Activated naive CD4-positive, alpha-beta T cell treated with anti-CD3 and anti-CD28 coated beads, Interleukin-2, amount 50 U/mL, for 72 hours (primary cell): ENCODE measurements at places on chromosomes 4 and X. TPM values are rescaled to one million over a fixed set of nuclear protein-coding genes. Genes with fewer than 3 reads are reported as not detected.
A peak's percentile ranks its signal among the peaks of the same experiment; 100 is the strongest.

The PRKG2 gene
- 0.25 TPM for total RNA-seq

The SSX3 gene
- not detected for total RNA-seq

The LRRC66 gene
- total RNA-seq, result 0.19 TPM

The MAGEA6 gene
- total RNA-seq, result not detected

The FAM47A gene
- total RNA-seq, result not detected

The CYBB gene
- 0.06 TPM for total RNA-seq

The CDS1 gene
- 0.07 TPM for total RNA-seq

DNA sequence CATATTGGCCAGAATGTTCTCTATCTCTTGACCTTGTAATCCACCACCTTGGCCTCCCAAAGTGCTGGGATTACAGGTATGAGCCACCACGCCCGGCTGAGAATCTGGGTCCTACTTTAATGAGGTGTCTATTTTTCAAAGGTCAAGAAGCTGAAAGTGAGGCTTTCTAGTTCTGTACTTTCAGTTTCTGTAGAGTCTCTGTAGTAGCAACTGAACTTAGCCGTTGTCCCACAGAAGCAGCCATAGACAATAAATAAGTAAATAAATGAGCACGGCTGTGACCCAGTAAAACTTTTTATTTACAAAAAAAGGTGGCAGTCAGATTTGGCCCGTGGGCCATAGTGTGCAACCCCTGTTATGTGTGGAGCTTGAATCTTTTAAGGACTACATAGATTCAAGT, 92.0 kb downstream of the FNIP2 start:
- DNase-seq, result no peak

DNA sequence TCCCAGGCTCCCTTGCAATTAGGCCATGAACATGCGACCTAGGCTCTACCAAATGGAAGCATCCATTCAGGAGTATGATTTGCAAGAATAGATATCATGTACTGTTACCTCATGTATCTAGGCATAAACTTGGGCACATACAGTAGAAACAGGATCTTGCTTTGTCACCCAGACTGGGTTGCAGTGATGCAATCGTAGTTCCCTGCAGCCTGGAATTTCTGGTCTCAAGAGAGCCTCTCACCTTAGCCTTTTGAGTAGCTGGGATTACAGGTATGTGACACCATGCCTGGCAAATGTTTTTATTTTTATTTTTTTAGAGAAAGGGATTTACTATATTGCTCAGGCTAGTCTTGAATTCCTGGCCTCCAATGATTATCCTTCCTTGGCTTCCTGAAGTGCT, 994.2 kb downstream of the ADGRL3 start:
- DNase-seq, result no peak

DNA sequence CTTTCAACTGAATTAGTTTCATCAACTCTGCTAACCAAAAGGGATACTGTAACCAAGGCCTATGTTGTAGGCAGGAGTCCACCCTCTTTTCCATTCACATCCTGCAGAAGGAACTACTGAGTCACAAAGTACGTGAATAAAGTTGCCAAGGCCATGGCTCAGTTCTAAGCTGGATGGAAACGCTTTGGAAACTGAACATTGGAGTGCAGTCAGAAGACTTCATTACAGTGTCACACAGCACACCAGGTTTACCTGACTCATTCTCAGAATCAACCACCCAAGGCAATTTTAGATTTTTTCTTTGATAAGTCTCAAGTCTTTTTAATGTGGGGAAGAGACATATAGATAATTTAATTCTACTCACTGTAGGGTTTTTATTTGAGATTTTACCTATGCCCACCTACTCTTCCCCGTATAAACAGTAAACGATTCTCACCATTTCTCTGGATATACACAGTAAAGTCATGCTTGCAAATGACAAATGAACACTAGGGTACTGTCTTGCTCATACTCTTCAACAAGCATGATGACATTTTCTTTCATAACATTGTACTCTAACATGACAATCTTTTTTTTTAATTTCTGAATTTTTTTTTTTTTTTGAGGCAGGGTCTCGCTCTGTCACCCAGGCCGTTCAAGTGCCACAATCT, 58.9 kb upstream of the RBM47 start:
- no peak for DNase-seq

- no peak for DNase-seq
These were observed 60.7 kb upstream of the DHRSX start for GRCh38 chrX:2561456-2561855.

- peak; percentile 23 for DNase-seq
These were observed 18.3 kb downstream of the C4orf50 start for GRCh38 chr4:5999830-6000365.

- DNase-seq, result no peak
These were observed 534.2 kb downstream of the RAB28 start for GRCh38 chr4:12949719-12950490.

GRCh38 chrX:130869239-130869638, 33.8 kb downstream of the ENOX2 start:
- DNase-seq, result no peak

GRCh38 chr4:37320513-37321235, 76.1 kb downstream of the NWD2 start:
- no peak for DNase-seq

GRCh38 chr4:162016991-162017390, 146.8 kb downstream of the FSTL5 start:
- no peak for DNase-seq

- no peak for DNase-seq
These were observed 25.7 kb upstream of the CT47A1 start for GRCh38 chrX:121011254-121011653.

DNA sequence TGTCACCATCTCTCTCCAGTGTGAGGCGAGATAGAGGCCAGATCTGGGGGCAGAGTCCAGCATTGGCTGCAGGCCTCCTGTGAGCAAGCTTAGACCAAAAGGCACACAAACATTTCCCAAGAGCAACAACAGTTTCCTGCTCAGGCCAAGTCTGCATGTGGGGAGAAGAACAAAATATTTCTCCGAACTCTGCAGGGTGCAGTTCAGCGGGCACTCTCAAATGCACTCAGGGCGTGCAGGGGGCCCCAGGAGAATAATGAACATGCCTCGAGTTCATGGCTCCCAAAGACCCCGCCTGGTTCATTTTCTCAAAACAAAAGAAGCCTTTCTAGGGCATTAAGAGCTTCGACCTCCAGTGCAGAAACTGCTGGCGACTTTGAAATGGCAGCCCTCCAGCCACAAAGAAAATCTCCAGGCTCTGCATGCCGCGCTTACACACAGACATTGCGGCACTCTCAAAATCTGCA, 57.8 kb upstream of the HELT start:
- no peak for DNase-seq

DNA sequence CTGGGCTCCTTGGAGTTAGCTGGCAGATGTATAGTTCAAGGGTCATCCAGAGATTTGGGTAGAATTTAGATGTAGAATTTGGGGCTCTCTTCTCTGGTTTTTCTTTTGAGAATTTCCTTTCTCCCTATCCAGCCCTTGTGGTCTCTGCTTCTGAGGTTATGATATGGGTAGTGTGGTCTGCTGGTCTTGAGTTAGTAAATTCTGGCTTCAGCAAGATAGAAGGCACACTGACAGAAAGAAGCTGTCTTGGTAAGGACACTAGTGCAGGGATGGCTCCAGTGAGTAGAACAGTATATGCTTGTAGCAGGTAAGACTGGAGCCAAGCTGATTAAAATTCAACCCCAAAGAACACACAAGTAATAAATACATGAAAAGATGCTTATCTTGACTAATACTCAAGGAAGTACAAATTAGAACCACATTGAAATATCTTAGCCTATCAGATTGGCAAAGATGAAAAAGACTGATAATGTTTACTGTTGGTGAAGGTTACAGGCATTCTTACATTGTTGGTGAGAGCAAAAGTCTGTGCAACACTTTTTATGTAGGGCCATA, 2.1 kb upstream of the IL9R start:
- no peak for DNase-seq

- no peak for DNase-seq
These were observed 141.1 kb downstream of the FBXW7 start for GRCh38 chr4:152394791-152395190.

GRCh38 chr4:185149392-185149791, 6.3 kb downstream of the SLC25A4 start:
- DNase-seq, result no peak

GRCh38 chr4:102722740-102723139, 38.0 kb downstream of the MANBA start:
- no peak for DNase-seq

- DNase-seq, result no peak
These were observed 17.5 kb downstream of the FHIP1A start for GRCh38 chr4:151426513-151426912.

DNA sequence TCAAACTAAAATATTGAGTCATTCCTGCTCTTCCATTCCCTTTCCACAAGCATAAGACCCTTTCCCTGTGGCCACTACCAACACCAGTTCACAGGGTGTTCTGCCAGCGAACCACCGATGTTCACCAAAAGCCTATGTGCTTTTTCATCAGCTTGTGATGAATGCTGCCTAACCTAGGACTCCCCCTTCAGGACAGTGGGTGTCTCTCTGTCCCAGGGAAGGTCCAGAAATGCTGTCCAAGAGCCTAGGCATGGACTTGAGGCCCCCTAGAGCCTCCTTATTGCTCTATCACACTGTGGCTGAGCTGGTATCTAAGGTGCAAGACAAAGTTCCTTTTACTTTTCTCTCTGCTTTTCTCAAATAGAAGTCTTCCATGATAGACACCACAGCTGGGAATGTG, 1015.6 kb downstream of the PCDH19 start:
- DNase-seq, result no peak

GRCh38 chr4:123699880-123700771, 303.5 kb downstream of the SPRY1 start:
- DNase-seq, result no peak

DNA sequence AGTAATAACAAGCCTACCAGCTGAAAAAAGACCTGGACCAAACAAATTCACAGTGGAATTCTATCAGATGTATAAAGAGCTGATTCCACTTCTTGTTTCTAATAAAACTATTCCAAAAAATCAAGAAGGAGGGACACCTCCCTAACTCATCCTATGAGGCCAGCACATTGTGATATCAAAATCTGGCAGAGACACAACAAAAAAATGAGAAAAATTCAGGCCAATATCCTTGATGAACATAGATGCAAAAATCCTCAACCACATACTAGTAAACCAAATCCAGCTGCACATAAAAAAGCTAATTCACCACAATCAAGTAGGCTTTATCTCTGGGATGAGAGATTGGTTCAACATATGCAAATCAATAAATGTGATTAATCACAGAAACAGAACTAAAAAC, 147.9 kb upstream of the NEIL3 start:
- DNase-seq, result no peak
